Smooth muscle cell of the brain vasculature (primary cell): ENCODE measurements at places on chromosomes 4 and X.

GRCh38 chrX:9867753-9868152 is 81.5 kb downstream of the SHROOM2 start:
- DNase-seq = no peak

GRCh38 chr4:89704651-89705395 is 132.1 kb downstream of the SNCA start:
- no peak for DNase-seq

DNA sequence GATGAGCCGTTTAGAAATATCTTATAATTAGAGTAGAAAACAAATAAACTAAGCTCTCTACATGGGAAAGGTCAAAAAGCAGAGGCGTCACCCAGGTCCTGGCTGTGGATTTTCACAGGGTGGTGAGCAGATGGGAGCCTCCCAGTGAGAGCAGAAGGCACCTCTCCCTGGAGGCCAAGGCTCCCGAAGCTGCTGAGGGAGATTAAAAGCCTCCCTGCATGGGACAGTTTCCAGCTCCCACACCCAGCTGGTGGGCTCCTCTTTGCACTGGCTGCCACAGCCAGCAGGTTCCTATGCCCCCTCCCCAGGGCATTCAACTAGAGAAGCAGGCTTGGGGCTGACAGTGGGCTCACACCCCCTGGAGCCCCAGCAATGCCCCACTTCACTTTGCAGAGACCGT is 55.2 kb upstream of the TBC1D9 start:
- DNase-seq = no peak

- DNase-seq = no peak
Observed at GRCh38 chrX:67563469-67564448, 19.9 kb downstream of the AR start.

DNA sequence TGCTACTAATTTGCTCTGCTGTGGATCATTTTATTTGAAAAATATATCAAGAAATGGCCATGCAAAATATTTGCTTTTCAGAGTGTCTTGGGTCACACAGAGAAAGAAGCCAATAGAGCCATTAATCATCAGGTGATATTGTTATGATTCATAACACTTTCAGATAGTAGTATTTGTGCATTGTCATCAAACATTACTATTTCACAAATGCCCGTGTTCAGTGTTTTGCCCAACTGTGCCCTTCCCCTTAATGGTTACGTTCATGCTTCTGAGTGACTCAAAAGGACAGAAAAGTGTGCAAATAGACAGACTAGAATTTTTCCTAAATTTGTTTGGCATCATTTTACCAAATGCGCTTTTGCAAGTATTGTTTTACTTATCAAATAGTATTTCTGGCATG is 46.5 kb downstream of the PHOX2B start:
- DNase-seq = no peak

DNA sequence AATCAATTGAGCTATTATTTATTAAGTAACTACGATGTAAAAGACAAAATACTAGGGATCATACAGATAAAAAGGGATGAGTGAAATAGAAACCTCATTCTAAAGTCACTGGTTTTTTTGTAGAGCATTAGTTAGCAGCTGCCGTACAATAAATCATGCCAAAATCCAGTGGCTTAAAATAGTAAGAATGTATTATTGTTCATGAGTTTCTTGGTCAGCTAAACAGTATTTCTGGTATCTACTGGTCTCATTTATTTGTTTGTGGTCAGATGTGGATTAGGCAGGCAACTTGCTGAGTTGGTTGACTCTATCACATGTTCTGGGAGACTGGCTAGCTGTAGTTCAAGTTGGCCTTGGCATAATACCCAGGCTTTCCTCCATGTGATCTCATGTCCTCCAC is 667.3 kb downstream of the GALNTL6 start:
- DNase-seq = no peak
